KBM-7 (cell line): ENCODE measurements at places on chromosomes 12 and 14.

DNA sequence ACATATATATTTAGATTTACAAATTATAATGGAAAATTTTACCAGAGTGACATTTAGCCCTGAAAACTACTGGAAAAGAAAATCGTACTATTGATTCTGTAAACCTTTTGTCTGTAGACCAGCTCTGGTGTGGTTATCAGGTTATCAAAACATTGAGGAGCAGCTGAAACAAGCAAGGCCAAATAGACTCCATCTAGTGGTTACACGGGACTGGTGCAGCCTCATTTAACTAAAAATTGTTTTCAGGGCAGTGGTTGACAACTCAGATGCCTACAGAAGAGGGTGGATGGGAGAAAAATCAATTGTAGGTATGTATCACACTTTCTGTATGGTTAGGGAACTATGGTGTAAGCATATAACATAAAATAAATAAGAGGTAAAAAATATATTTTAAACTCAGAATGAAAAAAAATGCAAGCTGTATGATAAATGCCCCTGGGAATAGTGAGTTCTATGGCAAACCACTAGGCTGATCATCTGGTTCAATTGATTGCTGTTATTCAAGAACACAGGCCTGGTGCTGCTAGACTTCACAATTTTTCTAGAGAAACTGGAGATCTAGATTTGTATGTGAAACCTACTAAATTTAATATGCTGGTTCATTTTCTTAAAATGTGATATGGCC lies 51.2 kb downstream of the ACSS3 start:
- DNase-seq: peak; percentile 49

DNA sequence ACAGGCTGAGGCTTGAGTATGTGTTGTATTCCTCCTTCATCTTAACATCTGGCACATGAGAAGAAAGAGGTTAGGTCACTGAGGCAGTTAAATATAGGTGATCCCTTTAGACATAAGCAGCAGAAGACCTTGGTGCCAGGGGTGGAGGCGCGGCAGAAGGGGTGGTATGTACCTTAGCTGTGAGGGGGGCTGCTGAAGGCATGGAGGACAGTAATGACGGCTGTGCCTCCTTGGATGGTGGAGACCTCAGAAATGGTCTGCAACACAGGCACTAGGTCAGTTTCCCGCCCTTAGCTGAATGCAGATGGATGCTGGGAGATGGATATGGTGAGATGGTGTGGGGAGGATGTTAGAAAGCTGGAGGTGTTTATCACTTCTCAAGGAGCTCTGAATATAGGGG lies 1.5 kb upstream of the PNMA1 start:
- DNase-seq: no peak

GRCh38 chr14:95260537-95261361 lies 59.0 kb downstream of the CLMN start:
- DNase-seq: no peak

- DNase-seq: no peak
Measured at GRCh38 chr12:5798242-5799015, 146.6 kb downstream of the ANO2 start.

DNA sequence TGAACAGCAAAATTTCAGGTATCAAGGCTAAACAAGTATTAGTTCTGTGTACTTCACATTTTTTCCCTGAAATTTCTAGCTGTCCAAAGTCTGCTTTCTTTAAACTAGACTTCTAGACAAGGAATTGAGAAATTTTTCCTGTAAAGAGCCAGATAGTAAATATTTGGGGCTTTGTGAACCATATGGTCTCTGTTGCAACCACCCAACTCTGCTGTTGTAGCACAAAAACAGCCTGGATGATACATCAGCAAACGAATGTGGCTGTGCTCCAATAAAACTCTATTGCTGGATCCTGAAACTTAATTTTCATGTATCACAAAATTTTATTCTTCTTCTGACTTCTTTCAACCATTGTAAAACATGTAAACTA lies 96.0 kb upstream of the SLC38A4 start:
- DNase-seq: no peak

- peak; percentile 86 for DNase-seq
Measured at GRCh38 chr14:64705381-64706118, 1.3 kb downstream of the PLEKHG3 start.

DNA sequence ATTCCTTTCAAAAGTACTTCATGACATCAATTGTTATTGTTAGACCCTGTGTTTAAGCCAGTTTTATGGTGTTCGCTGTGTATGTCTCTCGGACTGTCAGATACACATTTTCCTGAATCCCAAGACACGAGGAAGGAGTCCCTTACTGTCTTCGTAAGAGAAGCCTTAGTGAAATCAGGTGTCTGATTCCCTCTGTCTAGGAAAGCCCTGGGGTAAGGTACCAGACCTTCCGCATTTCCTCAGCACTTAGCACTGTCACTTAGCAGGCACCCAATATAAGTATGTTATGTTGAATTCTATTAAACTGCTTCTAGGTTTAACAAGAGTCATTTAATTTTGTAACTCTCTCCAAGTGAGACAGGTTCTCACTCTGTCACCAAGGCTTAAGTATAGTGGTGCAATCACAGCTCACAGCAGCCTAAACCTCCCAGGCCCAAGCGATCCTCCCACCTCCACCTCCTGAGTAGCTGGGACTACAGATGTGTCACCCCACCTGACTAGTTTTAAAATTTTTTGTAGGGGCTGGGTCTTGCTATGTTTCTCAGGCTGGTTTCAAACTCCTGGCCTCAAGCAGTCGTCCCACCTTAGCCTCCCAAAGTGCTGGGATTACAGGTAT lies 111.0 kb downstream of the BBS10 start:
- no peak for DNase-seq

DNA sequence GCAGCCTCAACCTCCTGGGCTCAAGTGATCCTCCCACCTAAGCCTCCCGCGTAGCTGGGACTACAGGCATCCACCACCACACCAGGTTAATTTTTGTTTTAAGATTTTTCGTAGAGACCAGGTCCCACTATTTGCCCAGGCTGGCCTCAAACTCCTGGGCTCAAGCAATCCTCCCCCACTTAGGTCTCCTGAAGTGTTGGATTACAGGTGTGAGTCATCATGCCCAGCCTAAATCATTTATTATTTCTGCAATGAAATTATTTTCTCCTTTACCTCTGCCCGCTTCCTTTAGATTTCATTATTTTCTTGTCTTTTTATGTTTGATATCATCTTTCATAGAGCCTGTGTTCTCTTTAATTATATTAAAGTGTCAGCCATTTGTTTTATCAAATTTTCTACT lies 165.2 kb upstream of the OTX2 start:
- DNase-seq: no peak

DNA sequence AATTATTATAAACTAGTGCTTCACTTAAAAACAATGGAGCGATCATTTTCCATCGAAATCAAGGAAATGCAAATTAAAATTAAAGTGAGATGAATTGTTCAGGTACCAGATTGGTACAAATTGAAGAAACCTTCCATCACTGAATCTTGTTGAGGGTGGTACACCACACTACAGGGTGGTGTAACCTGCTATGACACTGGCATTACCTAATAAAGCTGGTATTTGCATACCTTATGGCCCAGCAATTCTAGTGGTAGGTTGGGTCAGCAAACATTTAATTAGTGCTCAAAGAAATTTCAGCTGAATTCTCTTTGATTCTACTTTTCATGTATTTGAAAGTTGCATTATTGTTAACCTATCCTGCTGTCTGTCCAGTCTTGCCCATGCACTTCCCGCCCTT lies 9.2 kb downstream of the TIGAR start:
- DNase-seq: no peak

GRCh38 chr12:57940915-57941164 lies 527 bp upstream of the ATP23 start:
- DNase-seq: no peak

DNA sequence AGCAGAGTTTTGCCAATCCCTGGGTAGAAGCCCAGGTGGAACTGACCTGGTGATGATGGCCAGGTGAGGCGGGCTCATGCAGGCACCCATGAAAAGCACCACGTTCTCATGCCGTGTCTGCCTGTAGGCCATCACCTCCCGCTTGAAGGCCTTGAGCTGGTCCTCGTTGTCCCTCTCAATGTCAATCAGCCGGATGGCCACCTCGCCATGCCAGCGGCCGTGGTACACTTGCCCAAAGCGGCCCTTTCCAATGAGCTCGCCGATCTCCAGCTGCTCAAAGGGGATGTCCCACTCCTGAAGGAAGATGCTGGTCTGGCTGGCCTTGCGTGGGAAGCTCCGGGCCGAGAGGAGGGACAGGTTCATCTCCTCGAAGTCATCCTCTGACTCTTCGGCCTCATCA lies 163.4 kb upstream of the NOS1 start:
- DNase-seq: no peak

DNA sequence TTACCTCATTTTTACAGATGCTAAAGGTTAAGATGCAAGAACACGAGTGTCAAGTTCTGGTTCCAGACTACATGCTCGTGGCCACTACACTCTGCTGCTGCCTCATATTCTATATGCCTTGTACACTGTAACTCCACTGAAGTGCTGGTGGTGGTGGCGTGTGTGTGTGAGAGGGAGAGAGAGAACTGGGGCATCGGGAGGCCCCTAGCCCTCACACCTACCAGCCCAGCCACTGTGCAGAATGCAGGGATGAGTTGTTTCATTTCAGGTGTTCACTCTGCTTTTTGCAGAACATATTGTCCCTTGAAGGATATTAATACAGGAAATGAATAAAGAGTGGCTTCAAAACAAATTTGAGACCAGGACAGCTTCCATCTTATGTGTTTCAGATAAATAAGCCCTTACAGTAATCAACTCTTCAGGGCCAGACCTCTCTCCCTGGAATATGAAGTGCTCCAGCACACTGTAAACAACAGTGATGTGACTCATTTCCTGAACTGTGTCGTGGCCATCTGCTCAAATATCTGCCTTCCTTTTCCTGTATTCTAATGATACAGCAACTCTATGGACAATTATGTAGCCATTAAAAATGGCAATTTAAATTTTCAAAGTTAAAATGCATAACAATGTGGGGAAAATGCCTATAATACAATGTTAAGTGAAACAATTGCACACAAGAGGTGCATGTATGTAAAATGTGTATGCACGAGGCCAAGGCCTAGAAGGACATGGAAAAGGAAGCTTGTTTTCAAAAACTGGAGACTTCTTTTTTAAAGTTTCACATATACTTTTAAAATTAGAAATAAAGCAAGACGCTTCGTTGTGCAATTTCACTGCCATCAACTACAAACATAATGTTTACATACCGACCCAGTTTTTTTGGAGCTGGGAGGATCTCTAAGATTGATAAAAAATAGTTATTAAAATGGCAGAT lies 215.4 kb downstream of the PELI2 start:
- DNase-seq: peak; percentile 70
